ENCODE measurements at places on chromosomes 12 and 14.

- no peak for DNase-seq
Measured at GRCh38 chr14:95453713-95453980, 62.8 kb downstream of the SYNE3 start.

- DNase-seq = no peak
Measured at GRCh38 chr12:96335270-96335669, 65.0 kb downstream of the CDK17 start.

DNA sequence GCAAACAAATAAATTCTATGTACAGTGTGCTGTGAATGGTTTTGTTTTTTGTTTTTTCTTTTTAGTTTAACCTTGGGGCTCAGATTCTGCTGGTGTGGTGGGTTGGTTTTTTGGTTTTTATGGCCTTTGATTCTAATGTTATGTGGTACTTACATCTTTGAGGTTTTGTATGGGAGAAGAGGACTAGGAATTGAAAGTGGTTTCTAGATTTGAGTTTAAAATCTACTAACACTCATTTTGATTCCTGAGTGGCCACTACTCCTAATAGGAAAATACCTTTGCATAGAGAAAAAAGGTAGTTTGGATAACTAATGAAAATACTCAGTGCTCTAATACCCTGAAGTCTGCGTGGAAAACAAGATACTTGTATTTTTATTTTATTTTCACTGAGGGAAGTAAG lies 137.7 kb downstream of the MON2 start:
- DNase-seq = no peak

- no peak for DNase-seq
Measured at GRCh38 chr12:40382217-40382616, 157.4 kb downstream of the LRRK2 start.

DNA sequence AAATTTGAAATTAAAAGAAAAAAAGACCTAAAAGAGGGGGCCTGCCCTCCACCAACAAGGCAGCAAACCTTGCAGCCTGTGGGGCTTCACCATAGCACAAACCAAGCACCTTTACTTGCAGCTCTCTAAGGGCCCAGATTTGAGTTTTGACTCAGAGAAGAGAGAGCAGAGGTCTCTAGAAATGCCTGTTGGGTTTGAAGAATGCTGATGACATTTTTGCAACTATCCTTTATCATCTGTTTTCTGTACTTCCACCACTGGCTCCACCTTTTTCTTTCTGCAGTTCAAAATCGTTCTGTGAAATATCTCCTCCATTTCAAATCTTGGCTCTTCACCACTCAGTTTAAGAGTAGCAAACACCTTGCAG lies 83.8 kb upstream of the HMGA2 start:
- DNase-seq = no peak

DNA sequence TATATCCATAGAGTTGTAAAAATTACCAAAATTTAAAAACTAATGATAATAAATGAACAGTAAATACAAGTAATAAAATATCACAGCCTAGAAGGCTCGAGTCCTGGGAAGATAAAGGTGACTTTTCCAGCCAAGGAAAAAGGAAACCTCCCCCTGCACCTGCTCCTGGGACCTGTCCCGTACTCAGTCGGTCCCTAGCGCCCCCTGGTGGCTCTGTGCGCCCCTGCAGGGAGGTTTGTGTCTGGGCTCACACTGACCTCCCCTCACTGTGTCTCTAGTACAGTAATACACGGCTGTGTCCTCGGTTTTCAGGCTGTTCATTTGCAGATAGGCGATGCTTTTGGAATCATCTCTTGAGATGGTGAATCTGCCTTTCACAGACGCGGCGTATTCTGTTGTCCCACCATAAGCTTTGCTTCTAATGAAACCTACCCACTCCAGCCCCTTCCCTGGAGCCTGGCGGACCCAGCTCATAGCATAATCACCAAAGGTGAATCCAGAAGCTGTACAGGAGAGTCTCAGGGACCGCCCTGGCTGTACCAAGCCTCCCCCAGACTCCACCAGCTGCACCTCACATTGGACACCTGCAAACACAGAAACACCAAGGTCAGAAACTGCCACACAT lies 1030.4 kb downstream of the TMEM121 start:
- DNase-seq = peak; percentile 70

GRCh38 chr14:27386391-27386790 lies 788.6 kb upstream of the NOVA1 start:
- no peak for DNase-seq

DNA sequence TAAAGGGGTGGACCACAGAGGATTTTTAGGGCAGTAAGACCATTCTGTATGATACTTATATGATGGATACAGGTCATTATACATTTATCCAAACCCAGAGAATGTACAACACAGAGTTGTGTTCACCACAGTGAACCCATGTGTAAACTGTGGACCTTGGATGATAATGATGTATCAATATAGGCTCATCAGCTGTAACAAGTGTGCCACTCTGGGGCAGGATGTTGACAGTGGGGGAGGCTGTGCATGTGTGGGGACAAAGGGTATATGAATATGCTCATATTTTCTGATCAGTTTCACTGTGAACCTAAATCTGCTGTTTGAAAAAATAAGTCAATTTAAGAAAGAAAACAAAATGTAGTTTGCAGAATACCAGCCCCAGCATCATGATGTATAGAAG lies 14.2 kb upstream of the OS9 start:
- no peak for DNase-seq

DNA sequence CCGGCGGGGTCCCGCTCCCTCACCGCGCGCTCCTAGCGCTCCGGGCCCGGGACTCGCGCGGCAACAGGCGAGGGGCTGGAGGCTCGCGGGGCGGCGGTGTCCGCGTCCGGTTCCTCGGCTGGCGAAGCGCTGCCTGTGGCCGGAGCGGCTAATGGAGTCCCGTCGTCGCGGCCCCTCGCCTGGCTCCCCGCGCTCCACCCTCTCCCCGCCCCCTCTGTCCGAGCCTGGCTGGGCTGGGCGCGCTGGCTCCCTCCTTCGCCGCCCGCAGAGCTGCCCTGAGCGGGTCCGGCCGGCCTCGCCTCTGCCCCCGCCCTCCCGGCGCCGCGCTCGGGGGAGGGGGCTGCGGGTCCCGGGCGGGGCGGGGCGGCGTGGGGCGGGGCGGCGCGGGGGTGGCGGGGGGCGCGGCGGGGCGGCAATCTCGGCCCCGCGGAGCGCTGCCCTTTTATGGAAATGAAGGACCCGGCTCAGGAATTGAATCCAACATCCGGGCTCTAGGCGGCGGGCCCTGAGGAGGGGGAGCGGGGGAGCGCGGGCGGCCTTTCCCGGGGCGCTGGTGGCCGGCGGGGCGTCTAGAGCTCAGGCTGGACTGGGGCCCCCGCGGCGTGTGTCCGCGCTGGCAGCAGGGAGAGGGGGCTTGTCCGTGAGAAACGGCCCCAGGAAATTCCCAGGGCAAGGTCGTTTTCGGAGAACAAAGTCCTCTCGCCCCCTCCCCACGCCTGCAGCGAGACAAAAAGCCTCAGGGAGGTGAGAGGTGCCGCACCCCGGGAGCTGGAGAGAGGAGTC lies at the start of gene FERMT2:
FERMT2 (minus strand) TSS at position 153 of the 783 bp plus-strand sequence. CDS start 482 bp downstream, outside the sequence.
- peak; percentile 6 for DNase-seq

DNA sequence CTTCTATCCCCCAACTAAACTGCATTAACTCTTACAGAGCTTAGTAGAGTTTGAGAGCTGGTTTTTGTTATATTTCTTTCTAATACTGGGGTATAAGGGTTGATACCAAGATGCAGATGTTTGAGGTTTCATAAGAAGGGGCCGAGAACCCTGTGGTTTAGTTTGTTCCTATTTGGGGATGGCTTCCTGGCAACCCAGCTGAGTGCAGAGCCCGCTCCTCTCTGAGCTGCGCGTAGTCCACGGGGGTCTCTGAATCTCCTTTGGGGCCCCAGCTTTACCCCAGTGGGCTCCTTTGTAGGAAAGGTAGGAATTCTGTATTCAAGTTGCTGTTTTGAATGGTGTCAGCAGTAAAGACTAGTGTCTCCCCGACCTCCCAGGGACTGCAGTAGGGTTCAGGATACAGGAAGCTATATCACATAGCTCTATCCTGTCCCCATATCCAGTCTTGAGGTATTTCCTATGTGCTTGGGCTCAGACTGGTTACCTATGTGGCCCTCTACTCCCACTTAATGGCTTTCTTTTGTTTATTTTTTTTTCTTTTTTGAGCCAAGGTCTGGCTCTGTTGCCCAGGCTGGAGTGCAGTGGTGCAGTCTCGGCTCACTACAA lies 25.4 kb downstream of the PLXNC1 start:
- DNase-seq = no peak

DNA sequence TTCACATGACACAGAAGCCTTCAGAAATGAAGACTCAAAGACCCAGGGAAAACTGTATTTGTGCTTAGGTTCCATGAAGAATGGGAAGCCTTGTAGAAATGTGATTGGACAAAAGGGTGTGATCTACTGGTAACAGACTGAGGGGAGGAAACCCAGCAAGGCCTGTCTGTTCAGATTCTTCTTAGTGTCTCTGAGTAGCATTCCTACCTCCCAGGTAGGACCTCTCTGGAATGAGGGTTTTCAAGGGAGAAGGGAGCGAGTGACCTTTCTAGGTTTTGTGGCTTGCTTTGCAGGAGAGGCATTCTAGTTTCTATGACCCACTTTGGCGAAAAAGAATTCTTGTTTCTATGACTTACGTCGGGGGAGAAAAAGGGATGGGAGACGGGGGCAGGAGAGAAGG lies 401.7 kb downstream of the DPF3 start:
- DNase-seq = no peak

GRCh38 chr12:120489018-120489417 lies 6.9 kb upstream of the DYNLL1 start:
- no peak for DNase-seq

DNA sequence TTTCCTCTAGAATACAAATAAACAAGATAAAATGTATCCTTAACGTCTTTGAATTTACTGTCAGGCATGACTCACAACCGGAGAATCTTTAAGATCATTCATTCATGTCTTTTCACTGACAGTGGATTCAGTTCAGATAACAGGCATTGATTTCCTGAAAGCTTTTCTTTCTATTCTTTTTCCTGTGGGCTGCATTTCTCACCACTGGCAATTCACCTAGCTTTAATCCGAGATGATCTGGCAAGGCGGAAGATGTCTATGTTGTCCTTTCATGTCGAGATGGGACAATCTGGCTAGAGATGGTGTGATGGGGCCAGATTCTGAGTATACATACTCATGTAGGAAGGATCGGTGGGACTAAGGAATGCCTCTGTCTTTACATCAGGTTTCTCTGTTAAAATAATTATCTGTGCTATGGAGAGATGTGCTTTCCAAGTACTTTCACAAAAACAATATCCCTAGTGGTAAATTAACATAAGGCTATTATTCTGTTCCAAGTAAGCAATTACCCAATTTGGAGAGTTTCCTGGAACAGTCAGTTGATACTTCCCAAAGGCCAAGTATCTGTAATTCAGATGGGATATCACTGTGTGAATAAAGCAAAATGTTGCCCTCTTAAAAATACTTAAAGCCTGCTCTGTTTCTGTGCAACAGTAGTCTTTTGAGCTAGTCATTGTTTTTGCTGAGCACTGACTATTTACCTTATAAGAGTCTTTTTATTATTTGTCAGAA lies 17.8 kb downstream of the ACSS3 start:
- DNase-seq = no peak

DNA sequence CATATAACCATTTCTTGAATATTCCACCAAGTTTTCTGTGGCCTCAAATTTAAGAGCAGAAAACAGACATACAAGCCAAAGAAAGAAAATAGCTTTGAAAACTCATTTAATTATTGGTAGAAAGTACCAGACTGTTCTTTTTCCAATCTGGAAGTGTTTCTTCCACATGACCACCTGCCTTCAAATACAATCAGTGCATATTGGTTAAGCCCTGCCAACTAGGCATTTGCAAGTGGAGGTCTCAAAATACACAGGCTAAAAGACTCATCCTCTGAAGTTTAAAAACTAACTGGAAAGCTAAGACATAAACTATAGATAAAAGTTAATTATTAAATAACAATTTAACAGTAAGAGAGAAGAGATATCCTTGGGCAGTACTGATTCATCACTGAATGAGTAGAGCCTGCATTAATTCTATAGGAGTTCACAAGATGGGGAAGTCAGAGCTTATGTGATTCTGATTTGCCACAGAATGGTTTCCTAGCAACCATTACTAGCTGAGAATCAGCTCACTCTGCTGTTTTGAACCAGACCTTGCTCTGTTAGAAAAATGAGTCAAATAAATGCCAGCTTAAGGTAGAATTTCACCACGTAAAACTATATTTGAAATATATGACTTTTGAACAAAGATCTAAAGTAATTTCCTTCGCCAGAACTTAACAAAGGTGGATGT lies 433.8 kb downstream of the FUT8 start:
- no peak for DNase-seq

GRCh38 chr12:59629890-59630289 lies 34.1 kb downstream of the SLC16A7 start:
- no peak for DNase-seq

DNA sequence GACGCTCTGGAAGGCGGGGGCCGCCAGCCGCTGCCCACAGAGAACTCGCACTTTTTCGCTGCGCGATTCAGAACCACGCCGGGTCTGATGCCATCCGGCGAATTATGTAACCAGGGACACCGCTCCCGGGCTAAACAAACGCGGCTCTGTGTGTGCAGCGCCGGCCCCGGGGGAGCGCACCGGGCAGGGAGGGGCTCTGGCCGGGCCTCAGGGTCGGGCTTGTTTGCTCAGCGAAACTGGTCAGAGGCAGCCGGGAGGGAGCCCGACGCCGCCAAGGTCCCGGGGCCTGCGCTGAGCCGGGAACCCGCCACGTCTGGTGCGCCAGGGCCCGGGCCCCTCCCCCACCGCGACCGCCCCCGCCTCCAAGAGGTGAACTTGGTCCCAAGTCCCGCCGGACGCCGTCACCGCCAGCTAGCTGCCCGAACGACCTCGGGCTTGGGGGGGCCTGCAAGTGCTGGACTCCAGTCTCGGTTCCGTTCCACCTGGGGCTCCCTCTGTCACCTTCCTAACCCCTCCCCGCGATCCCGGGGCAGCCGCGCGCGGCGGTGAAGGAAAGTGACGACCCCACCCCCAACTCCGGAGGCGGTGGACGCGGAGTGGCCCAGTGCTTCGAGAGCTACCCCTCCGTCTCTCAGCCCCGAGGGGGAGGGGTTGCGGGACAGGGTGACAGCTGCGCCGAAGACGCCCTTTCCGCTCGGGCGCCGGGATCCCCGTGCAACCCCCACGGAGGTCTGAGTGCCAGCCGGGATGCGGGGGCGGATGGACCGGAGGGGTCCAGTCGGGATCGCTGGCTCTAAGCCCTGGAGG lies 848 bp downstream of the CTDSP2 start:
- peak; percentile 30 for DNase-seq

GRCh38 chr12:94832780-94833681 lies 170.5 kb downstream of the NDUFA12 start:
- DNase-seq = no peak

GRCh38 chr14:101196051-101196712 lies 292.7 kb upstream of the RTL1 start:
- no peak for DNase-seq

- DNase-seq = no peak
Measured at GRCh38 chr14:87066221-87066817, 926.7 kb downstream of the GALC start.

DNA sequence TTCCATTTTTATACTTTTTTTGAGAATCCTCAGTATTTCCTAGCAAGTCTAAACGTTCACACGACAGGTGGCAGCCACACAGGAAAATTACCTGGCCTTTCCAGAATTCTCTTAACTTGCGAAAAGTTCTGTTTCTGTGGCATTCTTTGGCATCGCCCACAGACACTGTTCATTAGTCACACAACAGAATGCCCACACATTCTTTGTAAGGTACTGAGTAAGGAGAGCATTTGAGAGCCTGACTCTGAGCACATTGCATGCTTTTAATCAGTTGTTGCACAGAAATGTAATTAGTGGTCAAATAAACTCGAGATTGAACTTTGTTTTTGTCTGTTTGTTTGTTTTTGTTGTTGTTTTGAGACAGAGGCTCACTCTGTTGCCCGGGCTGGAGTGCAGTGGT lies 52.4 kb downstream of the LMNTD1 start:
- DNase-seq = no peak

Data from activated T-helper 1 cell treated with anti-CD3 and anti-CD28 coated beads, Interleukin-2, amount 50 U/mL, for 16 hours (primary cell).